Omental fat pad (tissue), 4 donors: ENCODE measurements at places on chromosomes 3 and 15.

- peak; percentile 50 for DNase-seq
These were observed 68.4 kb upstream of the CHRNB4 start for GRCh38 chr15:78709263-78709882.

- no peak for DNase-seq
These were observed 1.4 kb upstream of the CRABP1 start for GRCh38 chr15:78338781-78339180.

DNA sequence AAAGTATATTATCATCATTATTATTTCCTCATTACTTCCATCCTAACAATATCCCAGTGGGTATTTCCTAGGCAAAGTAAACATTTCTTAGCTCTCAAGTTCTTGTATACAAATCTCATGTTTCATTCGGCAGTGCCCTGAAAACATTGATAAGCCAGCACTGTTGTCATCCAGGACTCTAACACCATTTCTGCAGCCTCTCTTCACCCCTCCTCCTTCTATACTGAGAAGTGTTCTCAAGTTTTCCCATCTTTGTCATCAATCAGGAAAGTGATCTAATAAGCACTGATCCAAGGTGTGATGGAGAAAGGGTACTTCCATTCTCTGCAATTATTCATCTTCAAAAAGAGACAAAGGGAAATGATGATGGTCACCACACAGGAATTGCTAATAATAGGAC lies 168.4 kb upstream of the CCDC54 start:
- DNase-seq = no peak

GRCh38 chr3:178056868-178057267 lies 479.4 kb upstream of the KCNMB2 start:
- no peak for DNase-seq

DNA sequence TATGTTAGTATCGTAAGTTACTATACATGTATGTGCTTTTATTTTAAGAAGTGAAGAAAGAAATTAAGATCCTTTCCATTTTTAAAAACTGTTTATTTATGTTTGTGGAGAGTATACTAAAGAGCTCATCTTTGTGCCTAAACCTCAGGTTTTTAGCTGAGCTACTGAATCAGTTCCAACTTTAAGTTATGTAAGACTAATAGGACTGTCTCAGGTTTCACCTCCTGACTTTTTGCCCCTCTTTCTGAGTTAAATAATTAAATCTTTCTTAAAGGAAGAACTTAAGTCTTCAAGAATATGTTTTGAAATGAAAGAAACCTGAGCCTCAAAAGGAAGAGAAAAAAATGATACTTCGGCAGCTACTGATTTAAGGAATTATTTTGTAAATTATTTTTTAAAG lies 2.6 kb downstream of the SLMAP start:
- no peak for DNase-seq

- DNase-seq = no peak
These were observed 108.8 kb downstream of the FAIM start for GRCh38 chr3:138717348-138717747.

DNA sequence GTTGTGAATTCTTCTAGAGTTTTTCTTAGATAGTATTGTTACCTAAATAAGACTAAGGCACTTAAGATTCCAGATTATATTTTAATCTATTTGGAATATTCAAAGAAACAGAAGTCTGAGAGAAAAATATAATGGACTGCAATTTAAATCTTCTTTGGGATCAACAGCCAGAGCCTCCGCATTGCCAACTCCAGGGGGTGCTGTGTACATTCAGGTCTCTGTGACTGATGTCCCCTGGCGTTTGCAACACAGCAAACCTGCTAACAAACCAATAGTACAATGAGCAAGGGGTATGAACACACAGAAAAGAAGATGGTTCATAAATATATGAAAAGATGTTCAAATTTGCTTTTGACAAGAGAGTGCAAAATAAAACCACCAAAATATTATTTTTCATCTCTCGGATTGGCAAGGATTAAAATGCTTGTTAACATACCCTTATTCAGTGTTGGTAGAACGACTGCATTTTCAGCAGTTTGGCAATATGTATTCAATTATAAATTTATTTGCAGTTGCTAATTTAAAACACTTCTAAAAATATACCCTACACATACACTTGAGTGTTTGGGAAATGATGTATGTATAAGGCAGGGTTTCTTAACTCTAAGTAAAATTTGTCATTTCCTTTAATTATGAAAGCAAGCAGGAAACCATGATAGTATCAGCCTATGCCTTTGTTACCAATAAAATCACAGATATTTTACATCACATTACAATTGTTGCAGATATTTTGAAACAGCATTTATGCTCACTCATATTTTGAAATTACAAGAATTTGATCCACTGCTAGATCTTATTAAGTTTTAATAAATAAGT lies 16.1 kb upstream of the TM4SF1 start:
- DNase-seq = peak; percentile 46
